ENCODE measurements at places on chromosomes 2 and 18. TPM values are rescaled to one million over a fixed set of nuclear protein-coding genes. Genes with fewer than 3 reads are reported as not detected.

NPAS2 gene
- 9.3 TPM for total RNA-seq

SH3YL1 gene
- 15.8 TPM for total RNA-seq

ORMDL1 gene
- total RNA-seq = 60.5 TPM

MYO7B gene
- total RNA-seq = 0.62 TPM

IHH gene
- total RNA-seq = not detected

ABCG8 gene
- total RNA-seq = not detected

TBR1 gene
- total RNA-seq = not detected

GPAT2 gene
- 41.8 TPM for total RNA-seq

COL5A2 gene
- 3.3 TPM for total RNA-seq

GALR1 gene
- total RNA-seq = not detected

STAT4 gene
- total RNA-seq = 81.0 TPM

SPP2 gene
- total RNA-seq = not detected

- no peak for DNase-seq
Measured at GRCh38 chr2:203498161-203498560, 36.9 kb downstream of the RAPH1 start.

GRCh38 chr2:71824436-71824835 lies 323.2 kb downstream of the CYP26B1 start:
- DNase-seq = no peak

- no peak for DNase-seq
Measured at GRCh38 chr2:144249035-144249637, 270.8 kb downstream of the ZEB2 start.

GRCh38 chr2:3238951-3239841 lies 138.4 kb downstream of the EIPR1 start:
- peak; percentile 19 for DNase-seq

DNA sequence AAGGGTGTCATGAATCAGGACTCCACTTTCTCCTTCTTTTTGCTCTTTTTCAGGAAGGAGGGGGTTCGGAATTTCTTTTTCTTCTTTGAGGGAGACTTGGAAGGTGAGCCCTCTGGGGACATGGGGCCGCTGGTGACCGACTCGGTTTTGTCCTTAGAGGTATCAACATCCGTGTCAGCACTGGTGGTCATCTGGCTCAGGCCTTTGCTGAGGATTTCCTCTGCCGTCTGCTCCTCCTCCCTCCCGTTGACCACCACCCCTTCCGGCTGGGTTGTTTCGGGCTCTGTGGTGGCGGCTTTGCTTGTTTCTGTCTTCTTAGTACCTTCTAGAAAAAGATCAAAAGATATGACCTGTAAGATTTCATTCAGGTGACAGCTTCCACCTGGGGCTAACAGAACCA lies 104.6 kb downstream of the ADD2 start:
- no peak for DNase-seq

DNA sequence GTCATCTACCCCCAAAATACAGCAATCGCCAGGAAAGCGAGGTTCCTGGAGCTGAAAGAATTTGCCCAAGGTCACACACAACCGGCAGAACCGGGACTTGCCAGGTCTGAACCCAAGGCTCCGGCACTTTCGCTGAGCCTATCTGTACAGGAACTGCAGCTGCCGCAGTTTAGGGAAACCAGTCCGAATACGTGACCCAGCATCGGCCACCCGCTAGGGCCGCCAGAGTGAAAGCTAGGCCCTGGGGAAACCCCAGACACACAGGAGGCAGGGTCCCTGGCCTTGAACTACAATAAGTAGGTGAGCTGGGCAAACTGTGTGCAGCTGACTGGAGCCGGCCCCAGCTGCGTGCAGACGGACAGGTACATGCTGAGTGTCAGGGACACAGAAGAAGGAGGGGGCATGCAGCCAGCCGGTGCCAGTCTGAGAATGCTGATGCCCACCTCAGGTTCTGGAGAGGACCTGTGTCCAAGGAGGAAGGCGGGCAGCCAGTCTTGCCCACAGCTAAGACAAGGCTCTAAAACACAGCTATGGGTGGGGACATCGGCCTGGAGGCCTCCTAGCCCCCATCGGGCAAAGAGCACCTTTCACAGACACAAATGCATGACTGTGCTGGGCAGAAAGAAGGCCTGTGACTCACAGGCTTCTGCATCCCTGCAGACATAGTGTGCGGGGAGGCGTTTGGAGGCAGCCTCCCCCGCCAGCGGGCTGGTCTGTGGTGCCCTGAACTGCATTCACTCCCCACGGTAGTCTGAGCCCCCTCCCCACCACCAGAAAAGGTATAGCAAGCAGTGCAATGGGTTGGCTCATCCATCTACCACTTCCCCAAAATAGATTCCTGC lies 107.4 kb upstream of the ID2 start:
- no peak for DNase-seq

DNA sequence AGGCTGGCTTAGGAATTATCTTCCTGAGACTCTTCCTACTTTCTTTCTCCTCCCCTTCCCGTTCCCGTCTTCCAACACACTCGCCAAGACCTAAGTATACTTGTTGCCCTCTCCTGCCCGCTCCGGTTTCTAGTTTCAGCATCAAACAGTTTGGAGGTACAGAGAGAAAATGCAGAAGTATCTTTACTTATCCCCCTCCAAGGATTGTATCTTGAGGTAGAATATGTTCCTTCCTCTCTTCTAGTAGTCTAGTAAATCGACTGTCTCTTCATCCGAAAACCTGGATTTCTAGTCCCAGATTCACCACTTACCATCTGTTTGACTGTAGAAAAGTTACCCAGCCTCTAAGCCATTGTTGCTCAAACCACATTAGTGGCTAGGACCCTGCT lies 755 bp downstream of the EIF4E2 start:
- DNase-seq = no peak

DNA sequence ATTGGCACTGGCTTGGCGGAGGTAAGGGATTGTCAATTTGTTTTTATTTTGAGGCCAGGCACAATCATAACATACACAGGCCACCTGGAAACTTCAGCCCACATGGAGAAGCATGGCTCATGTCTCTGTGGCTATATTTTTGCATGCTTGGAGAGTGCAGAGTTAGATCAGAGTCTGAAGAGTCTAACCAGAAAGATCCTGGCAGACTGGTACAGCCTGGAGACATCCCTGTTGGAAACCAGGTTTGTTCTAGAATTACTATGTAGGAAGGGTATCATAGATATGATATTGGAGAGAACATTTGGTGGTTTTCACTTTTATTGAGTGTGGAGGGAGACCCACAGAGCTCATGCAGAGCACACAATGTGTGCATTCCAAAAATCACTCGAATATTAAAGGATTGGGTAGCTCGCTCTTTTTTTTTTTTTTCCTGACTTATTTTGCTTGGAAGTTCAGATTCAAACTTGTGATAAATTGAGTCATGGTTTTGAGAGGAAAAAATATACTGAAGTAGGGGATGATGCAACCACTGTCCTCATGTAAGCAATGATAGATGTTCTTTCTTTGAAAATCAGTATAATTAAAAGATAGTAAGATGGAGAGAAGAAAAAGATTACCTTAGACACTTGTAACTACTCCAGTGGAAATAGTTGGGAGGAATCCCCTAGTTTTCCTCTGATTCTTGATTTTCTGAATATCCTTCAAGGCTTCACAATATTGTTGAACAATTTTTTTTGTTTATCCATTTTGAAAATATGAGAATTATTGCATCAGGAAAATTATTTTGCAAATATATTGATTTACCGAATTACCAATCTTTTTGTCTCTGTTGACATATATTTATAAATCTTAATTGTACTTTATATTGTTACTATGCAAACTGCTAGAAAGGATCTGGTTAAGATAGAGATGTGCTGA lies 185.7 kb upstream of the ZEB2 start:
- no peak for DNase-seq

DNA sequence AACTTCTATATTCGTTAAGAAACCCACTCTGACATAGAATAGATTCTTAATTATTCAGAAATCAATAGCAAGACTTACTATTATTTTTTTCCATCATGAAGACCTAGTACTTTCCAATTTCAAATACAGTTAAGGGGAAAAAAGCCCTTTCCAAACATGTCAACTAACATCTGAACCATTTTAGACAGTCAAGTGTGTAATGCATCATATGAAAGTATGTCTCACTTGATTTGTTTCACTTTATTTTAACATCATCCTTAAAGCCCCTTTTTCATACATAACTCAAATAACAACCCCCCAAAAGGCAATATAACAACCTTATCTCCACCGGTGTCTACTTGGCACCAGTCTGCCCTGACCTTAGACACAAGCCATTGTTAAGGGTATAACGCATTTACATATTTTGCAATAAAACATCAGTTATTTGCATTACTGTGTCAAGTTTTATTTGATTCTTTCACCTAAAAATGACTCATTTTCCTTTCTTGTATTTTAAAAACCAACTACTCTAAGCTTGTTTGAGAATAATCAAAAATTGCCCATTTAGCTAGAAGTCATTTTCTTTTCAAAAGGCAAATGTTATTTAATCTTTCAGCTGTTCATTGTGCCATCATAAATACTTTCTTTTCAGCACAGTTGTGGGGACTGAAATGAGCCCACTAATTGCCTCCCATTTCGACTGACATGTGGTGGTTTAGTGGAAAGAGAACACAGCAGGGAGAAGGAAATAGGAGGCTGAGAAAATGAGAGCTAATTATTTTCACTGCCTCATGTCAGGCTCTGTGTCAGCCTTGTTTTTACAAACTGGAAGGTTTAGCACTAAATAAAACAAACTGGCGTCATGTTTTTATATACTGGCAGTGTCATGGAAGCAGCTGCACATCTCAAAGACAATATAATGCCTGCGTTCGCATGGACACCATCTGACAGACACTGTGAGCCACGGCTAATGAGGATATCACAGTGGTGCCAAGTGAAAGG lies 104.7 kb upstream of the CDCA7 start:
- no peak for DNase-seq

GRCh38 chr2:5690718-5691220 lies 1.4 kb upstream of the SOX11 start:
- DNase-seq = no peak

- DNase-seq = no peak
Measured at GRCh38 chr2:23220513-23221094, 164.4 kb upstream of the KLHL29 start.

GRCh38 chr2:198315791-198316630 lies 511.6 kb downstream of the PLCL1 start:
- DNase-seq = no peak

DNA sequence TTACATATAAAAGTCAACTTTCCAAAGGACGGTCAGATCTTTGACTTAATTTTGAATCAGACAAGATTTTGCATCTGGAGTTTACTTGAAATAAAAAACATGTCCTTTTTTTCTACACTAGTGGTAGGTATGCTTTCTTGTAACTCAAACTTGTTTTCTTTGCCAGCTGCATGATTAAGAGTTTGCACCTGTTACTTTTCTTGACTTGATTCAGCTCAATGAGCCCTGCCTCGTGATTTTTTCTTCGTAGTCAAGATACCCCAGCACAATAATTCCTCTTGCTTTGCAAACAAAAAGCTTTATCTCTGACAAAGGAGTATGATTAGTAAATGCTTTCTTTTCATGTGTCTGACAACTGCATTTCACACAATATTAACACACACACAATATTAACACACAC lies 82.3 kb downstream of the FBXO15 start:
- DNase-seq = no peak

DNA sequence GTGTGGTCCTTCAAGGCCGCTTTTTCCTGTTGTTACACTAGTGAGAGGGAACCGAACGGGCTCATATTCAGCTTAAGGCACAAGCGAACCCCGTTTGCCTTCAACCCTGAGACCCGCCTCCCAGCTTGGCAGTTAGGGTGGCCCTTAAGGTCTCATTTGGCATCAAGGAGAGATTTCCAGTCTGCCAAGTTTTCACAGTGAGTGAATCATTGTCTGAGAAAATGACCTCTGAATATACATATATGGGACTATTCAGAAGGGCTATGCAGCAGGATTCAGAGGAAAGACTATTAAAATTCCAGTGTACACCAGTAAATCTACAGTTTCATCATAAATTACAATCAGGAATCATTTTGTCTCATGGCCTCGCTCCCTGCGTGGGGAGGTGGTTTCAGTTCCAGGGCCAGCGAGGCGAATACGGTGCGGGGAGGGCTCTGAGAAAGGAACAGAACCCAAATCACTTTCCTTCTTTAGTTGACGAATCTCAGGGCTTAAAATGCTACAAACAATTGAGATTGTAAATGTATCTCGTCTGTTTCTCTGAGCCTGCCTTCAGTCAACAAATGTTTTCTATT lies 231.4 kb downstream of the FAM210A start:
- no peak for DNase-seq

GRCh38 chr2:30216157-30216556 lies 15.2 kb upstream of the LBH start:
- no peak for DNase-seq

- DNase-seq = no peak
Measured at GRCh38 chr2:158486970-158487325, 30.2 kb downstream of the PKP4 start.

DNA sequence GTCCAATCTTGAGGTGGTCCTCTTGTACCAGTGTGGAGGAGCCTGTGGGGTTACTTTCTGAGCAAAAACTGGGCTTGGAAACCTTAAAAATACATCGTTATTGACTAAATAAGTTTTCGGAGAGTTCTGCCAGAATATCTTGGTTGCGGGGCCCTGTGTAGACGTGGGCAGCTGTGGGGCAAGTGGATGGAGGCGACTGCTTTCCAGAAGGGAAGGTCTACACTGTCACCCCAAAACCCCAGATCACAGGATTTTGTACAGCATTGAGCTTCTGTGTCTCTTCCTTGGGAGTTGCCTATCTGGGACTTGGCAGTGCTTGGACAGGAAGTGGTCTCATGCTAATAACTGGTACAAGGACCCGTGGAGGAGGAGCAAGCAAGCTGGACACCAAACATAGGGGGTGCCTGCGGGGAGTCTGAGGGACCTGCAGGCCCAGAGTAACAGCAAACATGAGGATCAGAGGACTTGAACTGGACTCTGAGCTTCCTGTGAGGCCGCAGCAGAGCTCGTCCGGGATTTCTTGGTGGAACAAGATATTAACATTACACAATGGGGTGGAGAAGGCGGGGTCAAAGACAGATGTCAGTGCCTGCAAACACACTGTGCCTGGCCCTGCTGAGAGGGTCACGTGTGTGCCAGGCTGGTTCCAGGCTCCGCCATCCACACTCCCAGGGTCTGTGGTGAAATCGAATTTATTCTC lies 48.0 kb upstream of the CTLA4 start:
- DNase-seq = no peak

DNA sequence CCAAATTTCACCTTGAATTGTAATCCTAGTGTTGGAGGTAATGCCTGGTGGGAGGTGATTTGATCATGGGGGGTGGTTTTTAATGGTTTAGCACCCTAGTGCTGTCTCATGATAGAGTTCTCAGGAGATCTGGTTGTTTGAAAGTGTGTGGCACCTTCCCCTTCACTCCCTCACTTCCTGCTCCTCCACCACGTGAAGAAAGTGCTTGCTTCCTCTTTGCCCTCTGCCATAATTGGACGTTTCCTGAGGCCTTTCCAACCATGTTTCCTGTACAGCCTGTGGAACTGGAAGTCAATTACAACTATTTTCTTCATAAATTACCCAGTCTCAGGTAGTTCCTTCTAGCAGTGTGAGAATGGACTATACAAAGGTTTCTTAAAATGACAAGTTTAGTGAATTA lies 251.8 kb upstream of the NETO1 start:
- DNase-seq = no peak

- DNase-seq = no peak
Measured at GRCh38 chr2:153601812-153602211, 123.2 kb upstream of the RPRM start.

All from activated naive CD8-positive, alpha-beta T cell treated with anti-CD3 and anti-CD28 coated beads for 36 hours (primary cell).